ENCODE measurements at places on chromosomes 1 and 21.

- no peak for DNase-seq
Measured at GRCh38 chr1:30437059-30437576, 286.3 kb downstream of the MATN1 start.

- DNase-seq = no peak
Measured at GRCh38 chr1:147243841-147244240, 1.4 kb downstream of the CHD1L start.

GRCh38 chr21:25422610-25423608, 184.4 kb downstream of the MRPL39 start:
- DNase-seq = no peak

GRCh38 chr1:33060579-33061083, 20.3 kb upstream of the AZIN2 start:
- DNase-seq = no peak

DNA sequence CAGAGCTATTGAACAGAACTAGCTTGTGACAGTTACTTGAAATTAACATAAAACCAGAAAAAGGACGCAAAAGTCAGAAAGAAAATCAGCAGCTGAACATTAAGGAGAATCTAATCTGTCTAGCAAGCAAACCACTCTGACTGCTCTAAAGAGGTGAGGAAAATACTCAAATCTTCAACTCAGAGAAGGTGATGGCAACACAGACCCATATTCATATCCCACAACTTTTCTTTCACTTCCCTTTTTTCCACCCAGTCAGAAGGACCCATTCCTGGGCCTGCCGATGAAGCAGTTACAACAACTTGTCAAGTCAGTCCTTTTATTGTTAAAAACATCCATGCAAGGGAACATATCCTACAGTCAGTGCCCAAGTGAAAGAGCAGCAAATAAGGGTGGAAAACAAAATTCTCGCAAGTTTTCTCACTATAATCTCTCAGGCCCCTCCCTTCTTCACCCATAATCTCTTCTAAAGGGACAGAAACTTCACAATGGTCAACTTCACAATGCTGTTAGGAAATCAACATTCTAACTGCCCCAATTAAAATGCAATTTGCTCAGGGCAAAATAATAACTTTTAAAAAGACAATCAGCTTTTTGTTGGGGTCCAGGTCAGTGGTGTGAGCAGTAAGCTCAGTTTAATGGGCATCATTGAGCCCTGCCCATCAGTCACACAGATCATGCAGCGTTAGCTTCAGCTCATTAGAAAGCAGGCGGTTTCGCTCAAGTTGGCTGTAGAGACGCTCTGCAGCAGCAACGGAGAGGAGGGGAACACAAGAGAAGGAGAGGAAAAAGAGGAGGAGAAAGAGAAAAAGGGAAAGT, 3.6 kb upstream of the NUP210L start:
- DNase-seq = no peak

- DNase-seq = peak; percentile 73
Measured at GRCh38 chr1:243575070-243575469, 275.0 kb downstream of the AKT3 start.

- no peak for DNase-seq
Measured at GRCh38 chr21:35705888-35706287, 354.4 kb downstream of the SETD4 start.

DNA sequence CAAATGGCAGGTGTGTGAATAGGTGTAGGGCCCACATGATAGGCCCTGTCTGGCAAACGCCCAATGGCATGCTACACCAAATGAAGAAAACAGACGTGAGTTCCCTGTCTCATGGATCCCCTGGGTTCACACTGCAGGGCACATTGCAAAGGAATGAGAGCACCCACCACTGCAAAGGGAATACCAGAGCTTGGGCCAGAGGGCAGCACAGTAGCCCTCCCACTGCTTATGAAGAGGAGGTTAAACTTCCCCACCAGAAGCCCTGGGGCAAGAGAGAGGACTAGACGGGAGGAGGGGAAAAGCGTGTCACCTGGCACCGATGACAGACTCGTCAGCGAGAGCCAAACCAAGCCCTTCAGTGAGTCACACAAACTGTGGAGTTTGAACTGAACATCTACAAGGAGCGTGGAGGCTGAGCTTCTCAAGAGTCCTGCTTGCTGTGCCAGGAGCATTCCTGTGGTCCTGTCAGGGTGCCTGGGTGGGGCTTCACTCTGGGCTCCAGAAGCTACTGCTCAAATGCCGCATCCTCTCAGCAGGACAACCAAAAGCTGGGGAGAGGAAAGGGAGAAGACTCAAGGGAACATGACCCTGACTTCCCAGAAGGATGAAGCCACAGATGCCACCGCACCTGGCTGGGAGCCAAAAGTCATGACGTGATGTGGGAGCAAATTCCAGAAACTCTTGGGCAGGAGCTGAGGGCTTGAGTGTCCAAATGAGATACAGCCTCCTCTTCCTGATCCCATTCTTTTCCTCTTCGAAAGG, 61.1 kb downstream of the TOMM20 start:
- no peak for DNase-seq

DNA sequence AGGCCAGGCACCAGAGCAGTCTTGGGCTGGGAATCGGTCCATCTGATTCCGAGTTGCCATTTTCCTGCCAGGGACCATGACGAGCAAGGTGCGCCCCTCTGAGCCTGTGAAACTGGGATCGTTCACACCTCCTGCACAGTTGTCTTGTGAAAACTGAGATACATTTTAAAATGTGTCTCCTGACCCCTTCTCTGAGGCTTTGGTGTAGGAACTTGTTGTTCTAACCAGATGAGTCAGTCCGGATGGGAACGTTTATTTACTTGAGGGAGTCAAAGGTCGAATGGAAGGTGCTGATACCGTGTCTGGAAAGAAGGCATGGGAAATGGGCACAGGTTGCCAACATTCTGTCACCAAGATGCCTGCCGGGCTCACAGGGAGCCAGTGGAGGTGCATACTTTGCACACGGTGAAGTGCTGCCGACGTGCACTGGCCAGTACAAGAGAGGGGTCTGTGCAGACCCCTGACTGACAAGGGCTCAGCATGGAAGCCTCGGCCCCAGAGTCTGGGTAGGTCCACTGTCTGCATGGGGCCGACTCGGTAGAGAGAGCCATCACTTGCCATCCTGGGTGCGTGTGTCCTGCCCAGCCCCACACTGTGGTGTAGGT, 7.4 kb upstream of the KCNN3 start:
- DNase-seq = no peak

DNA sequence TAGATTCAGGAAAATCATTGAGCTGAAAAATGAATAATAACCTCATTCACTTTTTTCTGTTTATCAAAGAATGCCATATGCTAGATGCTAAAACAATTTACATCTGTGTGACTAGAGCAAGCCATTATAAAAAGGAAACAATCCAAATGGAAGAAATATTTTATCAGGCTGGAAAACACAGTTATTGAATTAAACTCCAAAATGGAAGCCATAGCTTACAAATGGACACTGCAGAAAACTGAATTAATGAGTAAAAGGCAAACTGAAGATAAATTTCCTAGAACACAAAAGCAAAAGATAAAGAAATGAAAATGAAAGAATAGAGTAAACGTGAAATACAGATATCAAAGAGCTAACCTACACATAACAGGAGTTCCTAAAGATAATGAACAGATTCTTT, 33.1 kb upstream of the IL10 start:
- DNase-seq = no peak

Data from DMS 273 treated with DMSO at 0.1 percent for 48 hours (cell line).